ENCODE measurements at places on chromosomes 1 and 21. TPM values are rescaled to one million over a fixed set of nuclear protein-coding genes. Genes with fewer than 3 reads are reported as not detected.

The ALX3 gene
- not detected for total RNA-seq

The S100A12 gene
- 2.2 TPM for total RNA-seq

GRCh38 chr21:25234857-25235801 is 372.2 kb downstream of the MRPL39 start:
- H3K4me3 ChIP-seq = no peak overlapping the region
- no peaks in the 10 kb centered on the region for H3K27me3 ChIP-seq
- H3K4me1 ChIP-seq = no peaks in the 10 kb centered on the region
- H3K27ac ChIP-seq = no peak overlapping the region

The SH2D1B gene
- total RNA-seq = 5.5 TPM

The ESPN gene
- not detected for total RNA-seq

GRCh38 chr1:225437710-225438437 is 10.0 kb upstream of the LBR start:
- H3K36me3 ChIP-seq = no peaks in the 10 kb centered on the region
- H3K4me1 ChIP-seq = no peaks in the 10 kb centered on the region
- no peak for DNase-seq
- no peak overlapping the region for H3K27ac ChIP-seq
- no peaks in the 10 kb centered on the region for H3K27me3 ChIP-seq

The CD247 gene
- not detected for total RNA-seq

DNA sequence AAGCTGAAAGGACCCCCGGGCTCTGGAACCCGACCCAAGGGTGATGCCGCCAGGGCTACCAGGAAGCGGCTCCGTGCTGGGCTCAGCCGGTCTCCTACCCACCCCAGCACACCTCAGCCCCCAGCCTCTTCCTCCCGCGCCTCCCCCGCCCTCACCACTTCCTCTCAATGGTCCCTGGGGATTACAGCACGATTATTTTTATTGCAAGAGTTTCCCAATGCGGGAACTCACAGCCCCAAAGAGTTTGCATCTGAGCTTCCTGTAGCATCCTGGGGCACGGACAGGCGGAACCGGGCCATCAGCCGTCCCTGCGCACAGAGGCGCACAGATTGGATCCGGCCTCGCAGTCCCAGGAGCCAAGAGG is 8.7 kb upstream of the SLX9 start:
- H3K4me3 ChIP-seq = peak overlapping the region; percentile 31
- peaks cover 62% of the 10 kb centered on the region for H3K27me3 ChIP-seq
- H3K4me1 ChIP-seq = peaks cover 19% of the 10 kb centered on the region
- no peaks in the 10 kb centered on the region for H3K36me3 ChIP-seq
- H3K27ac ChIP-seq = no peak overlapping the region

The PADI3 gene
- not detected for total RNA-seq

GRCh38 chr1:32728413-32729077 is 26.0 kb upstream of the SYNC start:
- H3K27me3 ChIP-seq = no peaks in the 10 kb centered on the region
- no peak overlapping the region for H3K4me3 ChIP-seq
- DNase-seq = no peak
- H3K27ac ChIP-seq = no peak overlapping the region
- H3K4me1 ChIP-seq = peaks cover 8% of the 10 kb centered on the region

The OR2T35 gene
- not detected for total RNA-seq

The CHI3L2 gene
- 0.40 TPM for total RNA-seq

The OR10J1 gene
- total RNA-seq = not detected

DNA sequence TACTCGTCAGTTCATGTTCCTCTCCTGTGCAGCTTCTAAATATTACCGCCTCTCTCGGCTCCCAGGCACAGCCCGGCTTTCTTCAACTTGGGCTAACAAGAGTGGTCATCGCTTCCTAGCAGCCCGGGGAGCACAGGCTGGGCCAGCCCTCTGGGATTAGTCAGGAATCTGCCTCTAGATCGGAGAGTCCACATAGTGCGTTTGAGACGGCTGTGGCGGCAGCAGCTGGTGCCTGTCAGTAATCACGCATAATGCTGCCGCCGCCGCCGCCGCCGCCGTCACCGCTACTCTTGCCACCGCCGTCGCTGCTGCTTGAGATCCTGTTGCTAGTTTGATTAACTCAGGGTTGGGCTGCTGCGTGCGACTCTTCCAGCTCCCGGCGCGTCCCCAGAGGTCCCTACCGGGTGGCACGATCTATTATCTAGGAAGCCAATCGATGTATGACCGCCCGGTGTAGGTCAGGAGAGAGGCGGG is at the start of gene RXRG:
TSS of gene RXRG (minus strand) at position 230 of the 474 bp plus-strand sequence. CDS start 233 bp downstream, outside the sequence.
- peaks cover 13% of the 10 kb centered on the region for H3K4me1 ChIP-seq
- peak within 1 kb of the TSS; percentile 59 for H3K4me3 ChIP-seq
- peak within 1 kb of the TSS; percentile 77 for H3K27ac ChIP-seq
- no peaks in the 10 kb centered on the region for H3K27me3 ChIP-seq
- DNase-seq = peak; percentile 58
- no peaks in the 10 kb centered on the region for H3K36me3 ChIP-seq

- H3K4me3 ChIP-seq = no peak overlapping the region
- H3K27me3 ChIP-seq = no peaks in the 10 kb centered on the region
These were observed 143.5 kb downstream of the ASTN1 start for GRCh38 chr1:177020851-177021589.

The IFNLR1 gene
- total RNA-seq = 6.3 TPM

DNA sequence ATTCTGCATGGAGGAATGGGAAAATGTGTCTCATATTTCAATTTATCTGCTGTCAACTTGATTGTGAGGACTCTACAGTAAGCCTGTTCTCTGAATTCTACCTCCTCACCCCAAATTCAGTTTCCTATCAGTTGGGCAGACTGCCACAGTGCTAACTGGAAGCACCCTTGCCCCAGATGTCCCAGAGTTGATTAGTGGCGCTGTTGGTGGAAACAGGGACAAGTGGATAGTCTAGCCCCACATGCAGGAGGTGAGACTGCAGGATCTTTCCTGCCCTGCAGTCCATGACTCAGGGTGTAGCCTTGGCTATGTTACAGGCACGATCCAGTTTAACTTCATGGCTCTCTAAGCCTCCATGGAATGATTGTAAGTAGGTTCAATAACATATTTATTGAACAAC is 22.1 kb downstream of the ADAM30 start:
- no peak overlapping the region for H3K4me3 ChIP-seq
- no peak for DNase-seq
- no peaks in the 10 kb centered on the region for H3K36me3 ChIP-seq

DNA sequence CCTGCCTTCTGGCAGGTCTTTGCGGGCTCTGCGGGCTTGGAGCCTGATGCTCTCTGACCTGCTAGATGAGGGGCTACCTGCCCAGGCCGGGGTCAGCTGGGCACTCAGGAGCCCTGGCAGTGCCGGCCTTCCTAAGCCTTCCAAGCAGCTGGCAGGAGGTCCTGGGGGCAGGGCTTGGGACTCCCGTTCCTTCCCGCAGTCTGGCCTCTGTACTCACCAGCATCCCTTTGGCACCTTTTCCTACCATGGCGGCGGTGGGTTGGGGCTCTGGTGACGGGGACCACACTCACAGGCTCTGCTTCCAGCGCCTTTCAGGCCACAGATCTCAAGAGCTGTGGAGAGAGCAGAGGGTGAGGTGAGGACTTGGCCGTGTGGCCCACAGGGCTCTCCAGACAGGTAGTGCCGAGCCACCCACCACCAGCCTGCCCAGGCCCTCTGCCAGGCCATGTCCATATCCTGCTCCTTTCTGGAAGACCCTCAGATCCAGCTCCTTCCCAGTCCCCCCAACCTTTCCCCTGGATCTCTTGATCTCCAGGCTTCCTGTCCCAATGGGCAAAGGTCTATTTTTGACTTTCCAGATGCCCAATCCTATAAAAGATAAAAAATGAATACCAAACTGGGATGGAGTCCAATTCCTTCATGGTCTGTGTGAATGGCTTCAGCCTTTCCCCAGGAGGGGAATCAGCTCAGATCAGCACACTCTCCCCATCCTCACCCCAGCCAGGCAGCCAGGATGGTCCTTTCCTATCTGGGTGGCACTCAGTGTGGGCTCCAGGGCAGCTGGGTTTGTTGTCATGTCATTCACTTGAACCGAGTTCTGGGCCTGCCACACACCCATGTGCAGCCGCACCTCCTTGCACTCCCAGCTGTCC is 7.0 kb downstream of the SLC6A9 start:
- H3K4me1 ChIP-seq = peaks cover 2% of the 10 kb centered on the region
- H3K4me3 ChIP-seq = no peak overlapping the region
- H3K36me3 ChIP-seq = no peaks in the 10 kb centered on the region
- no peaks in the 10 kb centered on the region for H3K27me3 ChIP-seq

DNA sequence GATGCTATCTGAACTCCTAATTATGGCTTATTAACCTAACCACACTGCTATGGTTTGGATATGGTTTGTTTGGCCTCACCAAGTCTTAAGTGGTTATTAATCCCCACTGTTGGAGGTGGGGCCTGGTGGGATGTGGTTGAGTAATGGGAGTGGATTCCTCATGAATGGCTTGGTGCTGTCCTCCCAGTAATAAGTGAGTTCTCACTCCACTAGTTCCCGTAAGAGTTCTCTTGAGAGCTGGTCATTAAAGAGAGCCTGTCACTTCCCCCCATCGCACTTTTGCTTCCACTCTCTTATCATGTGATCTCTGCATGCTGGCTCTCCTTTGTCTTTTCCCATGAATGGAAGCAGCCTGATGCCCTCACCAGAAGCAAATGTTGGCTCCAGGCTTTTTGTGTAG is 328.8 kb downstream of the PLA2G4A start:
- DNase-seq = no peak
- H3K4me1 ChIP-seq = no peaks in the 10 kb centered on the region
- no peak overlapping the region for H3K27ac ChIP-seq
- H3K27me3 ChIP-seq = no peaks in the 10 kb centered on the region

DNA sequence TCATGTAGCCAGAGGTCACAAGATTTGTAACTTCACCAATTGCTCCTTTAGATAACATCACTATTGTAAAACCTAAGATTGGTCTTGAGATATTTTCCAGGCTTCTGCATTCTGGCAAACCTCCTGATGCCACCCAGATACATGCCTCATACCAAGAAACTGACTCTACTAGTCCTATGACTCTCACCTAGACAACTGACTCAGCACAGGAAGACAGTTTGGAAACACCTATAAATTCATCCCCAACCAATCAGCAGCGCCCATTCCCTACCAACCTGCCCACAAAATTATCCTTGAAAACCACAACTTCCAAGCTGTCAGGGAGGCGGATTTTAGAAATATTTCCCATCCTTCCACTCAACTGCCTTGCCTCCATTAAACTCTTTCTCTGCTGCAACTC is 2.6 kb downstream of the NME7 start:
- H3K4me3 ChIP-seq = no peak overlapping the region
- peaks cover 15% of the 10 kb centered on the region for H3K4me1 ChIP-seq
- no peaks in the 10 kb centered on the region for H3K27me3 ChIP-seq
- H3K27ac ChIP-seq = no peak overlapping the region
